ENCODE measurements at places on chromosomes 6 and 20. TPM values are rescaled to one million over a fixed set of nuclear protein-coding genes. Genes with fewer than 3 reads are reported as not detected.

DNA sequence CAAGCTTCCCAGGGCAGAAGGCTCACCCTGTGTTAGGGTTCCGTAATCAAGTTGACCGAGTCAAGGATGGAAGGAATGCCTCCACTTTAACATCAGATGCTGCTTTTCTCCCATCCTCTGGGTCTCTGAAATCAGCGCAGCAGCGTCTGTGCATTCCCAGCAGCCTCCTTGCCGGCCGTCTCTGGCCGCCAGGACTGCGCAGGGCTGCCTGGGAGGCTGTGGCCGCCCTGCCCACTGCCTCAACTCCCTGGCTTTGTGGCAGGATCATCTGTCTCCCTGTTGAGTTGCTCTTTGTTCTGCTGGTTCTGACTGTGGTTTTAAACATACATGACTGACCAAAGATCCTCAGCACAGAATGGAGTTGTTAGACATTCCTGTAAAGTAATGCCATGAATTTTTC lies 56.5 kb downstream of the DLL1 start:
- peak; percentile 28 for DNase-seq

DNA sequence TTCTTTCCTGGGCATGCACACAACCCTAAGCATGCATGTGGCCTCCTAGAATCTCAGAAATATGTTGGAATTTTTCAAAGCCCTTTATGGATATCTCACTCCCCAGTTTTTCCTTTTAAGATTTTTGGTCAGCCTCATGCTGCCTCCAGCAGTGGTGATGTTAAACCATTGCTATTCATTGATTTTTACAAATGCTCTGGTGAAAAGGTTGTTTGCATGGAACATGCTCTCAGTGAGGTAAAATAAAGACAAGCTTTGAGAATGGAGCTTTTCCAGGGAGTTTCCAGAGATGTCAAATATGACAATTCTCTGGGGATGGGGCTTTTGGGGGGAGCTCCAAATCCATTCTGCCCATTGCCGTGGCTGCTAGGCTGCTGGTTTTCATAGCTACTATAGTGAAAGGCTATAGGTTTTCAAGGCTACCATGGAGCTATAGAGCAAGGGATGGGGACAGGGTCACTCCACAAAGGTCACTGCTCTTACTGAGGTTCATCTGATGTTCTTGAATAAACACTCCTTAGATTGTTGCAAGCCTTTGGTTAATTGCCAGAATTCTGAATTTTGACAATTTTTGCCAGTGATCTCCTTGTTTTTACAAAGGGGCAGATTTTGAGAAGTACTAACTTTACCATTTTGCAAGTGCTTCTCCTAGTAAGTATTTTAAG lies 178.1 kb upstream of the ARG1 start:
- DNase-seq: no peak

GRCh38 chr20:55394592-55394991 lies 610.7 kb downstream of the CBLN4 start:
- no peak for DNase-seq

- no peak for DNase-seq
These were observed 787 bp downstream of the JPH2 start for GRCh38 chr20:44186201-44186600.

DNA sequence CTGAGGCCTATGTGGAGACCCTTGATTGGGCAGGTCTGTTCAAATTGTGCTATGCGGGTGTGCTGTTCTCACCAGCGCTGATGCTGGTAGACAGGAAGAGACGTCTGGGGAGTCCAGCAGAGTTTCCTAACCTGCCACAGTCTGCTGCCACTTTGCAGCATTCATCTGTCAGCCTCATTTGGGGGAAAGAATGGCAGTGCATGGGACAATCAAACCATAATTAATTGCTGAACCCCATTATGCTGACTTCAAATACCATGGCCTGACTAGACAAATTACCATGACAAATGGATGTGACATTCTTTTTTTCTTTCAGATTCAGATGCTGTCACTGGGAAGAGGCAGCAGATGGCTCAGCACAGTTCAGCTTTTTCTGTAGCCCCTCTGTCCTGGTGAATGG lies 171.4 kb upstream of the SYNDIG1 start:
- DNase-seq: no peak

DNA sequence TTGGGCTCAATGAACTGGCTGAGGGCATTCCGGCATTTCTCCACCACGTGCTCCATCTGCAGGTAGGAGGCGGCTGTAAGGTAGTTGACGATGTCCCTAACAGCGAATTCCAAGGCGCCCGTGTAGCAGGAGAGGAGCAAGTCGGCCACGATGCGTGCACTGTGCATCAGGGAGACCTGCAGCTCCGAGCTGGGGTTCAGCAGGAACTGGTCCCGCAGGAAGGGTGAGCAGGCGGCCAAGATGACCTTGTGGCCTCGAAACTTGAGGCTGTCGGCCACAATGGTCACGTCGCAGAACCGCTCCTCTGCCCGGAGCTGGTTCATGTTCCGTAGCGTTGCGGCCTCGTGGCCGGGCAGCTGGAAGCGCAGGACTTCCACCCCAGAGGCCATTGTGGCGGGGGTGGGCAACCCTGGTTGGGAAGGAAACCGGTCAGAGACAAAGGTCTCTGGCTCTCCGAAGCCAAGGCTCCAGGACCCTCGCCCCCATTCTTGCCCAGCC lies 920 bp downstream of the ZBTB12 start:
- DNase-seq: no peak

DNA sequence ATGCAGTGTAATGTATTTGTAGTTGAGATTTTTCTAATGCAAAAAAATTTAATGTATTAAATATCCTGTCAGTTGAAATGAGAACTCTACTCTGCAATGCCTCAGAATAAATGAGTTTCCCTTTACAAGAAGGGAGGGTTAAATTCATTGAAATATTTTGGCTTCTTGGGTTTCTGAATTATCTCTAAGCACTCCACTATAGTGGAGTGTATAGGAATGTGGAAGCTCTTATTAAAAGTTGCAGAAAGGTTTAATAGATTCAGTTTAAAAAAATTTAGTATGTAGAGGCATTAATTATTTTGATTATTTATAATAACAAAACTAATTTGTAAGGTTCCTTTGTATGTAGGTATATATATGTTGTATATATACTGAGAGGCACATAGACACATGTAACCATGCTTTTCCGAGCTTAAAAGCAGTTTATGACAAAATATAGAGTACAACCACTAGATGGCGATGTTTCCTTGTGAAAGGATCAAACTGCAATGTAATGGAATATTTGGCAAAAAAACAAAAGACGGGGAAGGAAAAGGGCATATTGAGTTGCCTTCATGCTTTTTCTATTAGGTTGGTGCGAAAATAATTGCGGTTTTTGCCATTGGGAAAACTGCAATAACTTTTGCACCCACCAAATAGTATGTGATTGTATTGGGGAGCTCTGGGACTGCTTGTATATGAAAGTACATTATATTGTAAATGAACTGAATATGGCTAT lies 144.2 kb downstream of the MYO6 start:
- no peak for DNase-seq

GRCh38 chr6:42120895-42121865 lies 21.2 kb downstream of the C6orf132 start:
- DNase-seq: peak; percentile 30

DNA sequence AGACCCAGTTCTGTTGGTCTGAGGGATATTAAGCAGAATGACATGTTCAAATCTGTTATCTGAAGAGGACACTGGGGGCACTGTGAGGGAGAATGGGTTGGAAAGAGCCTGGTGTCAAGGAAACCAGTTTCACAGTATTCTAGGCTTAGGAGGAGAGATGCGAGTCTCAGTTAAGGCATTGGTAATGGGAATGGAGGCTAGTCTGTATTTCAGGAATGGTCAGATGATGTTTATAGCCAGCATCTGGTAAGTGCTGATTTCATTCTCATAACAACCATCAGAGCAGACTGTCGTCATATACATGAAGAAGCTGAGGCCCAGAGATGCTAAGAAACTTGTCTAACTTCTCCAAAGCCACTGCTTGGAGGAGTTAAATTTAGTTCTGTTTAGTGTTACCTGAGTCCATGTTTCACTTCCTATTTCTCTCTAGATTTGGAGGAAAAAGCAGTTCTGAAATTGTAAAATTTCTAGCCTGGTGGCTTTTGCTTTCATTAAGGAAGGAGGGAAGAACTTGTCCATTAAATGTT lies 242.0 kb downstream of the ARID1B start:
- no peak for DNase-seq

- DNase-seq: no peak
These were observed 91.4 kb upstream of the ARID1B start for GRCh38 chr6:156685823-156686222.

DNA sequence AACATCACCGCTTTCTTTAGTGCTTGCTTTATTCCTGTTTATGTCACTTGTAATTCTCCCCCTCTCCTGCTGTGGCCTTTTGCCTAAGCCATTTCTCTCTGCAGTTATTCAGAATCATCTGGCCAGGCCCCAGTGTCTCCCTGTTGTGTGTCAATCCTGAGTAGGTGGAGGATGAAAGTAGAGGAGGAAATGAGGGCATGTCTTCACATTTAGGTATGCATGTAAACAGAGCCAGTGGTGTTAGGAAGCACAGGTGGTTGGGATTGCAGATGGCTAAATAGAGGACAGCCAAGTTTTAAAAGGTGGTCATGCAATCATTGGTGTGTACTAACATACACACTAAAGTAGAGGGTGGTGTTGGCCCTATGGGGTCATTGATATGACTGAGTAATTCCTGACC lies 5.2 kb downstream of the PRSS35 start:
- DNase-seq: no peak

The BPIFA1 gene
- not detected for total RNA-seq

The CST2 gene
- total RNA-seq: not detected

The CITED2 gene
- total RNA-seq: 143 TPM

The FNDC1 gene
- total RNA-seq: 1.5 TPM

The DEFB129 gene
- total RNA-seq: not detected

The C6orf118 gene
- not detected for total RNA-seq

The TSBP1 gene
- total RNA-seq: not detected

Measured in Right ventricle myocardium inferior (tissue), 1 donor.